ENCODE measurements at places on chromosomes 2 and 18.

DNA sequence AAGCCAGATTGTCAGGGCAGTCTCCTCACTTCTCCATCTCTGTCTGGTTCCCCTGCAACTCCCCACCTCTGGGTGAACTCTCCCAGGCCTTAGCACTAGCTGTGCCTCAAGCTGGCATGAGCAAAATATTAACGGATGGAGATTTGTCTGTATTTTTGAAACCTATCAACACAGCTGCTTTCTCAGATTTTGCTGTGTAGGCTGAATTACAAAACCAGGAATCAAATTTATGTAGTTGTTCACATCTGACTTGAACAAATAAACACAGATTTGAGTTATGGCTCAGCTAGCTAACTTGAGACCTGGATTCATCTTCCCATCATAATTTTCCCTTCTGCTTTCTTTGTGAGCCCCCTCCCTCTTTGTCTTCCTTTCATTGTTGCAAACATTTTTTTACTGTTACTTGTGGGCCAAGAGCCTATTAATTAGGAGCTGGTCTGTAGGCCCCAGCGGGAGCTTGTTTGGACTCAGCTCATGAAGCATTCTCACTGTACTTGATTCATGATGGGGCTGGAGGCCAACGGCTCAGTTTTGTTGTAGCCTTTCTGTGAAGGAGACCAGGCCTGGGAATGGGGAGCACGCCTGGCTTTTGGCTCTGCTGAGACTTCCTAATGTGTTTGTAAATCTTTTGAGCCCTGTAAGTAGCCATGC is 164.1 kb upstream of the GATA6 start:
- DNase-seq: no peak

GRCh38 chr2:236642584-236643291 is 73.1 kb downstream of the ACKR3 start:
- peak; percentile 86 for DNase-seq

- no peak for DNase-seq
These were observed 11.9 kb upstream of the NEURL3 start for GRCh38 chr2:96517079-96517478.

- no peak for DNase-seq
These were observed 228.0 kb upstream of the MEX3C start for GRCh38 chr18:51425475-51425874.

GRCh38 chr2:233429175-233429897 is 75.0 kb downstream of the DGKD start:
- DNase-seq: no peak

GRCh38 chr18:8844721-8845148 is 139.4 kb downstream of the MTCL1 start:
- DNase-seq: no peak
